ENCODE measurements at places on chromosomes 13 and 19.

GRCh38 chr13:45849408-45849807, 2.1 kb downstream of the SIAH3 start:
- no peak for DNase-seq

- no peak for DNase-seq
Measured at GRCh38 chr19:9075064-9075949, 11.6 kb upstream of the OR1M1 start.

DNA sequence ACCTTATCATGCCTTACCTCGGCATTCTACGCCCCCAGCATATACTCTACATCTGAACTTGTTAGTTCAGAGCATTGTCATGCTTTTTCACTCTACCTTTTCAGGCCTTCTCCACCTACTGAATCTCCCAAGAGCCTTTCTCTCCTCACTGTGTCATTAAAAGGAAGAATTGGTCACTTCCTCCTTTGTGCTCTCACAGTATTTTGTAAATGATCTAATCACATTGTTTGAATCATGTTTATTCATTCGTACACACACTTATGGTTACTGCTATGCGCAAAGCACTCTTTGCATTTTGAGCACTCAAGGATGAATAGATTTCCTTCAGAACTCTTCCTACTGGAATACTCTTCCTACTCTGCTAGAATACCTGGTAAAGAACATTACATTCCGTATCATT, 15.8 kb upstream of the ELF1 start:
- DNase-seq, result no peak

DNA sequence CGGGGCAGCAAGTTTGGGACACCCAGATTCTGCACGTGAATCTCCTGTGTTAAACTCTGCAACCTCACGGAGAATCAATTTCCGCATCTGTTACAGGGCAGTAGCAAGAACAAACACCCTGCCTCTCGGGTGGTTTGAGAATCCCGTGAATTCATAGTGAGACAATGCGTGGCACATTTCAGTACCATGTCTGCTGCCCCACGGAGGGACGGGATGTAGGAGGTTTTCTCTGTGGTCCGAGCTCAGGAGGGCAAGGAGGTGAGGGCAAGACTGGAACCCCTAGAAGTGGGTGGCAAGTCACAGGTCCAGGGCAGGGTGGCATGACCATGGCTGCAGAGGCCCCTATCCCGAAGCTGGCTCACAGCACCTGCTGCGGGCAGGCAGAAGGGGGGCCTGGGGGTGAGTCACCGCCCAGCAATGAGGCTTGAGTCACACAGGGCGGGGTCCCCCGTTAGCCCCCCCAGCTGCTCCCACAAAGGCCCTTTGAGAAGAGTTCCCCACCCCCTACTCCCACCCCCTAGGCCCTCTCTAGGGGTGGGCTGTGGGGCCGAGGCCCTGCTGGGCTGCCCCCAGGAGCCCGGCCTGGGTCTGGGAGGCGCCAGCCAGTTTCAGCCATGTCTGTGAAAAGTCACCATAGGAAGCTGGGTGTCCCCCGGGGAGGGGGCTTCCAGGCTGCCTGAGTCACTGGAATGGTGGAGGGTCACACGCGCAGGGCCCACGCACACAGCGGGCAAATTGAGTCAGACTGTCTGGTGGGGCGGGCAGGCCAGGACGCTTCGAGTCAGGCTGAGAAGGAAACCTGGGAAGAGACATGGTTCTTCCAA, 25.8 kb upstream of the NANOS3 start:
- peak; percentile 85 for DNase-seq

GRCh38 chr13:51935326-51936171, 73.8 kb downstream of the CCDC70 start:
- no peak for DNase-seq

DNA sequence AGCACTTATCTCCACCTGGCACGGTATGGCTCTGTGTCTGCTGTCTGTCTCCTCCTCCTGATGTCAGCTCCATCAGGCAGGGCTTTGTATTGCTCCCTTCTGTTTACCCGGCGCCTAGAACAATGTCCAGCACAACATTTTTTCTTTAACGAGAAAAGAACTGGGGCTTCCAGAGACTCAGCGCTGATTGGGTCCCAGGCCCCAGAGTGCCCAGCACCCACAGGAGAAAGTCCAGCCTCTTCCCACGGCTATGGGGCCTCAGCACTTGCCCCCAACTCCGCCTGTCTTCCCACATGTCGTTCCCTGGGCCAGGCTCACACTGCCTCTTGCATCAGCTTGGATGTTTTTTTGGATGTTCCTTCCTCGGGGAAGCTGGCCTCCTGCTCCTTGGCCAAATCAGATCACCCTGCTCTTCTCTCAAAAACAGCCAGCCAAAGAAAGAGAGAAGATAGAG, 6.9 kb downstream of the MYPOP start:
- DNase-seq, result no peak

GRCh38 chr13:94369972-94370436, 109.5 kb downstream of the DCT start:
- no peak for DNase-seq

GRCh38 chr13:107649079-107649478, 566.3 kb downstream of the LIG4 start:
- DNase-seq, result no peak
